ENCODE measurements at places on chromosomes 12 and 14. TPM values are rescaled to one million over a fixed set of nuclear protein-coding genes. Genes with fewer than 3 reads are reported as not detected.

GRCh38 chr14:50045039-50045711 lies 71.2 kb downstream of the VCPKMT start:
- DNase-seq, result peak; percentile 88

- no peak for DNase-seq
These were observed 43.4 kb downstream of the SAMD4A start for GRCh38 chr14:54610051-54610977.

DNA sequence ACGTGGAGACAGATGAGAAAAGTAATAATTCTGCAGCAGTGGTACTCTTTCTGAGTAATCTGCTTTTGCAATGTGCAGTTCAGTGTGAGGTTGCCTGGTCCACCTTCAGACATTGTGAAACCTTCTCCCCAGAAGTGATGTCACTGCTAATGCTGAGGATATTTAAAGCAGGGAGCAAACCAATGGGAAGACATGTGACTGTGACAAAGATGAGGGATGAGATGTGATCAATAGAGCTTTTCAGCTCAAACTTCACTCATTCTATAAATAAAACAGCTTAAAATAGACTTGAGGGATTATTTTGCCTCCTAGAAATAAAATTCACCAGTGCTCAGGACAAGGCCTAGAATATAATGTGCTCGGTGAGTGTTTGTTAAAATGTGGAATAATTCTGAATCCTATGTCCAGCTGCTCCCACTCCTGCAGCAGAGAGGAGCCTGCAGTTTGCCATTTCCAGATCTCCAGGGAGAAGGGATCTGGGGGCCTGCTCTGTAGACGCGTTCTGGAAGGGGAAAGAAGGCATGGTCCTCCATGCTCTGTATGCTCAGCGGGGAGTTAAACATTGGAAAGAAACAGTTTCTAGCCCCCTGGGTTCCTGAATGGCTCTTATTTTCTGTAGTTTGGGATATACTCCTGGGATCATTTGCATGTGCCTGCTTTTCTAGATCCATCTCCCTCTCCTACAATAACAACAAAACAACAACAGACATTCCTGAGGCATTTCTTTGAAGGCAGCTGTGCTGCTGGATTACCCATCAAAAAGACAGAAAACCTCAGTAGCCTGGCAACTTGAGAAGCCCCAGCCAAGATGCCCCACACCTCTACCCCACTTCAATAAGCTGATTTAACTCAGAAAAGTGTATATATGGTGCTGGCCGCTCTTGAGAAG lies 8.9 kb downstream of the SLC7A8 start:
- no peak for DNase-seq

DNA sequence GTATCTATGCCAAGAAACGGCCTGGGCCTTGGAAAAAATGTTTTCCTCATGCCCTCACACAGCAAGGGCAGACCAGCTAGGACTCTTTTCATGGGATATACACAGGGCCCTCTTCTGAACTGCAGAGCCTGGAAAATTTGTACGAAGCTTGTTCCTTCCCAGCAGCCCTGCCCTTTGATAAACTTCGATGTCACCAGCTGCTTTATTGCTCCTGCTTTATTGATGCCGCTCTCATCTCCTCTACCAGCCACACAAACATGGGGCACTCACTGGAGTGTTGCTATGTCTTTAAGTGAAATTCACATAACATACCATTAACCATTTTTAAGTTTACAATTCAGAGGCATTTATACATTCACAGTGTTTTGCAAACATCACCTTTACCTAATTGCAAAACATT lies 197.9 kb downstream of the KTN1 start:
- no peak for DNase-seq

GRCh38 chr12:49942921-49943624 lies 7.5 kb upstream of the AQP2 start:
- no peak for DNase-seq

GRCh38 chr12:71125515-71125914 lies 32.3 kb downstream of the TSPAN8 start:
- DNase-seq, result no peak

- DNase-seq, result no peak
These were observed 49.5 kb downstream of the MAX start for GRCh38 chr14:65052832-65053231.

DNA sequence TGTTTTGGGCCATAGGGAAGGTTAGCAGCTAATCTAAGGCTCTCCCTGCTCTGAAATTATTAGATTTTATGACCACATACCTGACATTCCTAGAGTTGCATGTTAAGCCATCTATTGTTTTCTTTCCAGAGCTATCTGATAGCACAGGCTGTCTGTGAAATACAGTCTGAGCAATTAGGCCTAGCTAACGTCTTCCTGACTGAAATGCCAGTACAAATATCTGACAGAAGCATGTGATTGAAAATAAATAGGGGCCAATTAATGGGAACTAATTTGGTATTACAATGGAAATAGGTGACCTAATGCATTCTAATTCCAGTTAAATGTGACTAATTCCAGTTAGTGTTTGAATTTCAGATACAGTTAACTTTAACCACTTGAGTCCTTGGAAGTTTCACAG lies 115.2 kb downstream of the C12orf75 start:
- DNase-seq, result no peak

DNA sequence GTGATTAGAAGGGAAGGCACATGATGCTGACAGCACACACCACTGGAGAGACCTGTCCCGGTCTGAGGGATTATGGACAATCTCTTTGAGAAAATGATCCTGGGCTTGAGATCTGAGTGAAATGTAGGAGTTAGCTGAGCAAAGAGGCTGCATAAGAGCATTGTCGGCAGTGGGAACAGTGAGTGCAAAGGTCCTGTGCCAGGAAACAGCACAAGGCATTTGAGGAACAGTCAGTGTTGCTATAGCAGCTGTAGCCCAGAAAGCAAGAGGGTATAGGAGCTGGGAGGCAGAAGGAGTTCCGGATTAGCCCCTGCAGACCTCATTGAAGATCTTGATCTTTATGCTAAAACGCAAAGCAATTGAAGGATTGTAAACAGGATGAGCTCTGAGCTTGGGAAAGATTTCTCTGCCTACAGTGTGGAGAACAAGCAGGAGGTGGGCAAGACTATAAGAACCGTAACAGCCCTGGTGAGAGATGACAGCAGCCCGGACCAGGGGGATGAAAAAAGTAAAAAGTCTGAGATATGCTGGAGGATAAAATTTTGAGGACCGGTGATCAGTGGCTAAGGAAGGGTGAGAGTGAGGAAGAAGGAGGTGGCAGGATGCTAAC lies 28.5 kb downstream of the CFL2 start:
- no peak for DNase-seq

DNA sequence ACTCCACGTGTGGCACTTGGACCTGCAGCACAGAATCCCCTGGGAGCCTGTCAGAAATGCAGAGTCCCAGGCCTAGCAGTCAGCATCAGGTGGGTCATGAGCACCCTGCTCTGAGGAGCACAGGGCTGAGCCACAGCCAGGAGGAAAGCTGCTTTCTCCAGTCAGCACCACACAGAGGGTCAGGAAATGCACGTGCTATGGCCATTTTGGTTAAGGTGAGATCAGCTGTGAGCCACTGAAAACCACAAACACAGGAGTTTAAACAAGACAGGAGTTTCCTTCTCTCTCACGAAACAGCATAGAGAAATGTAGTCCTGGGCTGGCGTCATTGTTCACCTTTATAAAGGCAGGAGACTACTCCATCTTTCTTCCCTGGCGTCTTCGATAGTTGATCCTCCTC lies 204.5 kb upstream of the SFSWAP start:
- no peak for DNase-seq

DNA sequence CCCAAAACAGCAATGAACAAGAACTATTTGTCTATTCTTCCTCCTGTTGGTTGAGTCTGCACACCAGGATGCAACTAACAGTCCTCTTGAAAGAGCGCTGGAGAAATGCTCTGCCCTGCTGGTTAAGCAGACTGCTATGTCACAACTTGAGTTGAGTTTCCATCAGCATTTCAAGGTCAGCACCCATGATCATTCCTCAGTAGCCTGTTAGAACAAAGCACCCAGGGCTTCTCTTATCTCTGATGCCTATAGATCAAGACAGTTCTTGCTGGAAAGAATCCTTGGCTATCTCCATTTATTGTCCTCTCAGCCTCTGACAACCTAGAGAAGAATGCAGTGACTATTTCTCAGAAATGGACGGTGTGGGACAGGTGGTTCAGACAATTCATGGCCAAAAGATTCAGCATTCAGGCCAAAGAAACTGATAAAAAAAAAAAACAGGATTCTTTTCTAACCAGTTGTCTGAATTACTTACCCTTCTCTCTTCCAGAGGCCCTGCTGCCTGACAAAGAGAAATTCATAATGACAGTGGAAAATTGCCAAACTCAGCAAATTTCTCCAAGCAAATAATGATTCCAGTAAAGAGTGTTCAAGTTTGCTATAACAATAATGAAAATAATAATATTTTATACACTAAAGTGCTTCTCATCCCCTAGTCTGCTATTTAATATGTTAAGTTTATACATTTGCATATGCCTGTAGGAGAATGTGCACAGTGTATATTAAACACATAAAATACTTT lies 306.7 kb downstream of the EMP1 start:
- no peak for DNase-seq

GRCh38 chr12:119071176-119071575 lies 89.8 kb downstream of the SRRM4 start:
- DNase-seq, result no peak

DNA sequence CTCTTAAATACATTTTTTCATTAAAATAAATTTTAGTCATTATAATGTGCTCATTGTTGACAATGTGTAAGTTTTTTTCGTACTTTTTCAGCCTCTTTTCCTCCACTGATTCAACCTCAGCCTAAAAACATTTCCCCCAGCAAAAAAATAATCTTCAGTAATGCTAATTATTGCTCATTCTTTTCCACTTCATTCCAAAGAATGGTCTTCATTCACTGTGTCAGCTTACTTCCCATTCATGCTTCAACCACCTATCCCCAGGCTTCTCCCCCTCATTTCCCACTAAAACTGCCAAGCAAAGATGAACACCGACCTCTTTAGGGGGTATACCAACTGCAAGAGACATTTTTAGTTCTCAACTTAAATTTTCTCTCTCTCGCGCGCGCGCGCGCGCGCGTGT lies 2.7 kb upstream of the IPO8 start:
- DNase-seq, result no peak

DNA sequence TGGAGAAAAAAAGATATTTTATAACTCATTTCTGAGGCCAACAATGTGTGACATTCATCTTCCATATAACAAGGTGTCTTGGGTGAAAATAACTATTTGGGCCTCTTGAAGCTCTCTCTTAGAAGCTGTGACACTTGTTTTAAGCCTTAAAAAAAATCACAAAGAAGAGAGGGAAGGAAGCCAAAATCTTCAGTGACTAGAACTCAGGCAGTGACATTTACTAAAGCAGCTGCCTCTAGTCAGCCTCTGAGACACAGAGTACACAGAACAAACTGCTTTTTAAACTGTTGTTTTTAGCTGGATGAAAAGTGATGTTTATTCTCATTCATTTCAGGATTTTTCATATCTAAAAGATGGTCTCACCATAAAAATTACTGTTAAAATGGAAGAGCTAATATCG lies 793.6 kb downstream of the GALC start:
- no peak for DNase-seq

KRT80 gene
- not detected for total RNA-seq

DLK1 gene
- not detected for total RNA-seq

GLIPR1L1 gene
- not detected for total RNA-seq

TMPRSS12 gene
- total RNA-seq, result not detected

ABHD12B gene
- total RNA-seq, result not detected

RNASE3 gene
- not detected for total RNA-seq

TMEM119 gene
- total RNA-seq, result 4.3 TPM

BATF gene
- total RNA-seq, result 1.8 TPM
